Naive thymus-derived CD8-positive, alpha-beta T cell (primary cell): ENCODE measurements at places on chromosomes 1 and 21.

GRCh38 chr1:205172729-205173366, 38.7 kb downstream of the DSTYK start:
- no peak for DNase-seq

- no peak for DNase-seq
Measured at GRCh38 chr1:163970699-163971098, 588.3 kb upstream of the PBX1 start.

DNA sequence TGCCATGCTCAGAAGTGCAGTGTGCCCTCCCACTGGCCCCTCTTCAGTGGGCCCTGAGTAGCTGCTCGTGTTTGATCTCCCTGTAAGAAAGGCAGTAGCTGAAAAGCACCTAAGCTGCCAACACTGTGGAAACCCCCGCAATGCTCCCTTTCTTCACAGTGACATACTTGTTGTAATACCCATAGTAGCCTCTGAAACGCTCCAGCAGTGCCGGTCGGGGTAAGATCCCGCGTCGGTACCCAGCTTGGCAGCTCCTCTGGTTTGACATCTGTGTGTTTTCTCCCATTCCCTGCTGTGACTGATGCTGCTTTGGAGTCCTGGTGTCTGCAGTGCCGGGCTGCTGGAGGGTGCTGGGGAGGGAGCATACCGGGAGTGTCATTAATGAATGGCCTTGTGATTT, 3.6 kb downstream of the CHAF1B start:
- DNase-seq, result no peak

DNA sequence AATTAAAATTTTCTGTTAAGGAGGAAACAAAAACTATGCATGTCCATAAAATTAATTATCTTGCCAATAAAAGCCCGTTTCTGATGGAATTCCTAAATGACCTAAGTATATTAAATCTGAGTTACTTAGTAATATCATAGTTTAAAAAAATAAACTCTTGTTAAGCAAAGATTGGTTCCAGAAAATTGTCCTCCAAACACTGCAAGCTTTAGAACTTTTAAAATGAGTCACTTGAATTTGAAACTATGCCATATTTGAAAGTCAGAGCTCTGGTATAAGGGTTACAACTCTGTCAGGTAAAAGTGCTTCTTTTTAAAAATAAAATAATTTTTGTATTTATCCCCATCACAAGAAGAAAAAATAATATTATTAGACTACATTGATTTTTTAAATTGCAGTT, 409.5 kb downstream of the PLPP3 start:
- DNase-seq, result no peak

DNA sequence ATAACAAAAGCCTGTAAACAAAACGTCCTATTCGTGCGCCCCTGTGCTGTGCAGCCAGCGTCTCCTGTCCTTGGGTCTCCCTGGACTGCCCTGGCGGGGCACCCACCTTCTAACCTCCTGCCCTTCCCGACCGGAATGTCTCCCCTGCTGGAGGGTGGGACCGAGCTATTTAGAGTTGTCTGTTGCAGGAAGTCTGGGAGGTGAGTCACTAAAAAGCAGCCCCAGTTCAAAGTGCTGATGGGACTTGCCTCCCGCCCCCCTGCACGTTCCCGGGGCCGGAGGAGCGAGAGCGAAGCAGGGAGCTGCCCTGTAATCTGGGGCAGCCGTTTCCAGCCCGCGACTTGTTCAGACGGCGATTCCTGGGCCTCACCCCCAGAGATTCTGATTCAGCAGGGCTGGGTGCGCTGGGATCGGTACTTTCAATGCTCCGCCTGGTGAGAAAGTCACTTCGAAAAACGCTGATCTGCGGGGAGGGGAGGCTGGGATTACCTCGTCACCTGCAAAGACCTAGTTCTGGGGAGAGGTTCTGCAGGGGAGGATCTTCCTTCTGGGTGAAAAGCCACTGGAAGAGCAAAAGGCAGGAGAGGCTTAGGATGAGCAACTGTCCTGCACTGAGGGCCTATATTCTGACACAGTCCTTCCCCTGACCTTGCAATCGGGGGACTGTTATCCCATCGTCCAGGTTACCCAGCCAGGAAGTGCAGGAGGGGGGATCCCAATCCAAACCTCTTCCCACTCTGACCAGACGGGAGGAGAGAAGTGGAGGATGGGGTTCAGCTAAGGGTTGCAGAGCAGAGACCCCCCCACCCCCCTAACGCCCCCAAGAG, 1.2 kb upstream of the DHRS3 start:
- peak; percentile 55 for DNase-seq

DNA sequence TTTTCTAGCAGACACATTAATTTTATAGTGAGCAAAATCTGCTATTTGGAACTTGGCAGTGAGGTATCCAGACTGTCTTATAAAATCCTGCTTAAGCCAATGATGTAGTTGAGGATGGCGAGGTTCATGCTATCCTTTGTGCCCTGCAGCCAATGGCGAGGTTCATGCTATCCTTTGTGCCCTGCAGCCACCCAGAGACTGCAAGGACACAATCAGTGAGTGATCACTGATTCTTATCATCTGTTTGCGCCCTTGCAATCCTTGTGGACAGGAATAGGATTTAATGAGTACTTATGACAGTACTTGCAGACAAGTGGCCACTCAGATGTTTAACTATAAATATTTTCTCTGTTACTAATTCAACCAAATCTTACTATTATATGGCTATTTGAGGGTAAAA, 112.6 kb downstream of the EIF4G3 start:
- no peak for DNase-seq

- DNase-seq, result no peak
Measured at GRCh38 chr1:63012339-63012738, 228.4 kb downstream of the ATG4C start.

DNA sequence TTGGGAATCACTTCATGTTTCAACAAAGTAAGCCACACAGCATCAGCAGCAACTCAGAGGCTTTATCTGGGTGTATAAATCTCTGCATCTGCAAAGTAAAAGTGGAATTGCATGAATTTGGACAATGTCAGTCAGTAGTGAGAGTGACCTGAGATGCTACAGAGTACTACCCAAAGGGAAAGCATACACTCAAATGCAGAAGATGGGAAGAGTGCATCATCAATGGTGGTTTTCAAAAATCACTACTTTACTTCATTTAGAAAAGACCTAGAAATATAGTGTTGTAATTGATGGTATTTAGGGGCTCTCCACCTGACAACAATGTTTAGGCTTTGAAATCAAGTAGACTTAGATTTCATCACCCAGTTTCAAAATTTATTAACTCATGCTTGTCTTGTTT, 24.5 kb upstream of the PKN2 start:
- no peak for DNase-seq

GRCh38 chr21:36125512-36126207, 9.2 kb upstream of the CBR3 start:
- DNase-seq, result peak; percentile 52

GRCh38 chr1:7228252-7228961, 443.2 kb downstream of the CAMTA1 start:
- DNase-seq, result no peak

GRCh38 chr1:6026095-6026809, 19.4 kb upstream of the KCNAB2 start:
- DNase-seq, result peak; percentile 90

GRCh38 chr1:55468142-55468795, 253.1 kb upstream of the USP24 start:
- no peak for DNase-seq

GRCh38 chr1:28640766-28641165, 2.1 kb downstream of the TAF12 start:
- DNase-seq, result peak; percentile 27

- DNase-seq, result no peak
Measured at GRCh38 chr1:5907966-5908365, 84.3 kb downstream of the NPHP4 start.

DNA sequence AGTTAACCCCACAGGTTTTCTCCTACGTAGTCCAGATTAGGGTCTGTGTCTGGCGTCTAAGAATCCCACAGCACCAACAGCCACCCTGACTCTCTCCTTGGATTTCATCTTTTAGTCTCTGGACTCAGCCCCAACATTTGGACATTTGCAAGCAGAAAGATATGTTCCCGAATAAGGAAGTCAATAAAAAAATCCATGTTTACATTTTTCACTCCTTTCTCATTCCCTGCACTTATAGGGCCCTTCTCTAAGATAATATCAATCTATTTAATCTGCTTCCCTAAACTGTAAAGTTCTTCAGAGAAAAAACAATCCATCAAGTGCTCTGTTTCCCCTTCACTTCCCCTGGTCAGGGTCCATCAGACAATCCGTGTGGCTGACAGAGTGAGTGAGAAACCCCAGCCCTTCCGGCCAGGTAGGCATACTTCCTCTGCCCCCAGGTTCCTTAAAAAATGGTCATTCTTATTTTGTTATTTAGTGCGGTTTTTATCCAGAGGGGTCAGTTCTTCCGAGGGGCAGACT, 105.9 kb upstream of the CDC42BPA start:
- no peak for DNase-seq

GRCh38 chr1:165114889-165115285, 241.6 kb downstream of the LMX1A start:
- no peak for DNase-seq

DNA sequence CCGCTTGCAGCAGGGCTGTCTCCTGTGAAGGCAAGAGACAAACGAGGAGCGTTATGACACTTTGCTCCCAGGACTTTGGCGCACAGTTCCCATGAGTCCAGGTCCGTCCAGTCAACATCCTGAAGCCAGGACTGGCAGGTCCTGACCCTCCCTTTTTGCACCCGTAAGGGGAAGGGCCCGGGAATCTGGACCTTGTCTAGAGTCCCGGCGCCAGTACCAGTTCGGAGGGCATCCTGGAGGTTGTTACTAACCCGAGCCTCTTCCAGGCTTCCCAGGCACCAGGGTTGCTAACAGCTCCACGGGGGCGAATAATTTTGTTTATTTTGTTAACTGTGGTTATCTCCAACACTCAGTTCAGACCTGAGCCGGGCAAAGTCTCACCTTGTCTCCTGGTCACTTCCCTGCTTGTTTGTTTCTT, 682 bp upstream of the RWDD3 start:
- DNase-seq, result no peak

DNA sequence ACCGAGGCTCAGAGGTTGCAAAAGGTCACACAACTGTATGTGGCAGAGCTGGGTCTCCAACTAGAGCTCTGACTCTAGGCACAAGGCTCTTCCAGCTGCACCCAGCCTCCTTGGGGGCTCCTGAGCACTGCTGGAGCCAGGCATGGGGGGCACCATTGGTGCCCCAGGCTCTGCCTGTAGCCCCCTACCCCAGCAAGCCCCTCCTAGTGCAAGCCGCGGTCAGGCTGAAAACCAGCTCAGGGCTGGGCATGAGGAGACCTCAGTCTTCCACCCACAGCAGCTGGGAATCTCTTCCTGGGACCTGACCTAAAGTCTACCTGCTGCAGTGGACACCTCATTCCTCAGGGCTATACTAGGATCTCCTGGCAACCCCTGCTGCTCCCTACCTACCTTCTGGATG, 14.6 kb downstream of the TNNT2 start:
- DNase-seq, result no peak

DNA sequence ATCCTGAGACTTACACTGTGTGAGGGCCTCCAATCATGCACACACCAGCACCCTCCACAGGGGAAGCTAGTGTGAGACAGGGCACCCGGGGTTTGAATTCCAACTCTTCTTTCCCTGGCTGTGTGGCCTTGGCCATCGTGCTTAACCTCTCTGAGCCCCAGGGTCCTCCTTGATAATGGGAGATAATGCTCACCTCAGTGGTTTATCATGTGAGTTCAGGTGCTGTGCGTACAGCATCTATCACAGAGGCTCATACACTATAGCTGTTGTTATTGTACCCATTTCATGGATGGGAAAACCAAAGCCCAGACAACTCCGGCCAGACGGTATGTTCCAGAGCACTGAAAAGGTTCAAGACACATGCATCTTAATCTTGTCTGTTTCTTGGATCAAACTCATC, 16.0 kb upstream of the UBXN10 start:
- no peak for DNase-seq

GRCh38 chr1:245546875-245547274, 392.1 kb downstream of the KIF26B start:
- no peak for DNase-seq

- DNase-seq, result no peak
Measured at GRCh38 chr1:168772428-168773060, 43.5 kb upstream of the DPT start.

- DNase-seq, result no peak
Measured at GRCh38 chr1:224087286-224087794, 26.6 kb upstream of the FBXO28 start.

DNA sequence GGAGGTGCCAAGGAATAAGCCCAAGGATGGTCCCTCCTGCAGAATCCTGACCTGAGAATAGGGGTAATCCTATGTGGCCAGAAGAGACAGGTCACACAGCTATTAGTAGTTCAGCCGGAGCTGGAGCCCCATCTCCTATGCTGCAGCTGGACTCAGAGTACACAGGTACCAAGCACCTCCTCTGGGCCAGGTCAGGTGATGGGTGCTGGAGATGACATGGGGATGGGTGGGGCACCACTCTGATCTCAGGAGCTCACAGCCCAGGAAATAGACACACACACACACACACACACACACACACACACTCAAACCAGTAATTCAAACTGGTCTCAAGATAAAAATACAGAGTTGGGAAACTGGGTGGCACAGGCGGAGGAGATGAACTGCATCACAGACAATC, 54.2 kb upstream of the SSBP3 start:
- peak; percentile 61 for DNase-seq

DNA sequence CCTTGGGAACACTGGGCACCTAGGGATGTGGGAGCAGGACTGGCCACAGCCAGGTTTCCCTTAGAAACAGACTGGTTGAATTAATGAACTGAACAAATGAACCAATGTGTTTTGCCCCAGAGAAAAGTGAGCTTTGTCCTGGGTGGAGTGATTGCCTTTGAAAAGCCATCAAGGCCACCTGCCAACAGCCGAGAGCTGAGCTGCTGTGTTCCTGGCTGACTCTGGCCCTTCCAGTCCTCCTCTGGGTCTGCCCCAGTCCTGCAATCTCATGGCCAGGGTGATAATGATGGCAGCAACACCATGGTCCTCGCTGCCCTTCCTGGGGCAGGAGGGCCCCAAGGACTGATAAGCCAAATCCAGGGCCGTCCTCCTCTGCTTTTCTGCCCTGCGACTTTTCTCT, 18.2 kb upstream of the GJA9 start:
- DNase-seq, result no peak

DNA sequence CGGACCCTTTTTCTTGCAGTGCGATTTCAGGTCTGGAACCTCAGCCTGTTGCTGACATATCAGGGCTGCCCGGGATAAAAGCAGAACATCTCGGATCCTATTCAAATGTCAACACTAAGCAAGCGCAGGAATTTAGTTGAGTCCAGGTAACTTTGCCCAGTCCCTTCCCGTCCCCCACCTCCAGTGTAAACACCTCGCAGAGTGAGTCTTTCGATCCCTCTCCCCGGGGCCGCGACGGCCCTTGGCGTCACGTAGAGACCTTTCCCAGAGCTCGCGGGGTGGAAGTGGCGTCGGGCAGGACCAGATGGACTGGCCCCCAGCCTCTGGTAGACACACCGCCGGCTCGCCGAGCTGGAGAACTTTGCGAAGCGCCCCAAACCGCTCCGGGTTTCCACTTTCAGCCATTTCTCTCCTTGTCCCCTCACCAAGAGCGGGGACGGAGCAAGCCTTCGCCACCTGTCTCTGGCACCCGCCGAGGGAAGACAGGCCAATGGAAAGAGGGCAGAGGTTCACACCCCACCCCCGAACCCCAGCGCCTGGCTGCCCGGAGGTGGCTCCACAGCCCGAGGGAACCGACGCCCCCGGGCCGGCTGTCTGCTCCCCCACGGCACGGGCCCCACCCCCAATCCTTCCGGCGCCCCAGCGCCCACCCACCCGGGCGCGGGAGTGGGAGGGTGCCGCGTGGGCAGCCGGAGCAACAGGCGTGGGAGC, 570 bp downstream of the KCND3 start:
- DNase-seq, result no peak

- peak; percentile 62 for DNase-seq
Measured at GRCh38 chr1:47436304-47436978, 1.4 kb upstream of the FOXD2 start.

- DNase-seq, result no peak
Measured at GRCh38 chr1:239422818-239423217, 36.5 kb downstream of the CHRM3 start.
